Skin of body (tissue), 3 donors: ENCODE measurements at places on chromosomes 3 and 15. TPM values are rescaled to one million over a fixed set of nuclear protein-coding genes. Genes with fewer than 3 reads are reported as not detected.

Gene CHRFAM7A
- 1.4 TPM for total RNA-seq

Gene BTLA
- 0.79 TPM for total RNA-seq

Gene P2RY12
- 1.7 TPM for total RNA-seq

Gene RFTN1
- 25.3 TPM for total RNA-seq

Gene NUP210
- total RNA-seq: 4.1 TPM

Gene NR2F2
- total RNA-seq: 7.8 TPM
